ENCODE measurements at places on chromosomes 4 and X. TPM values are rescaled to one million over a fixed set of nuclear protein-coding genes. Genes with fewer than 3 reads are reported as not detected.

DNA sequence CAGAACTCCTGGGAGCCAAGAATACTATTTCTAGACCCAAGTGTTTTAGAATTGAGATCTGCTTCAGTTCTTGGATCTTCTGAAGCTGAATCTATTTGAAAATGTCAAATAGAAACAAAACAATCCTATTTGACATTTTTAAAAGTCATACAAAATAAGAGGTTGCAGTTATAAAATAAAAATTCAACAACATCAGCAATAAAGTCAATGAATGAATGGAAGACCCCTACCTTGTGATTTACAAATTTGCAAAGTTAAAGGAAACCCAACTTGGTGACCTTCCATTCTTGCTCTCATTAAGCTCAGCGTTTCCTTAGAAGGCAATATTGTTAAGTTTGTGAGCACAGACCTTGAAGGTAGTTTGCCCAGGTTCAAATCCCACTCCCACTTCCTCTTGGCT is 531.8 kb upstream of the TENM3 start:
- no peak for DNase-seq

DNA sequence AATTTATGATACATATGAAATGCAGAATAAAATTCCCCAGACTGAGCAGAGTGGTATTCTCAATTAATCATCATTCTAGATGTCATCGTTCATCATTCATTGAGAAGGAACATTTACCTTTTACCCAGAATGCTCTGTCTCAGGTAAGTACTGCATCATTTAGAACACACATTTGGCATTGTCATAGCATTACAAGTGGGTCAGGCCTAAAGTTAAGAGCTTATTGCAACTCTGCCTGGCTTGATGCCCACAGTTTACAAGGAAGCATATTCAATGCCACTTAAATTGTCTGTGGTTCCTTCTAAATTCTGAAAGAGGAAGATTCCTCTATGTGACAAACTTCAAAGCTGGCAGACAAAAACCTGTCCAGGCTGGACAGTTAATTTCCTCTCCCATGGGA is 87.3 kb downstream of the CAMK2D start:
- DNase-seq: no peak

The GUCY1B1 gene
- 0.20 TPM for total RNA-seq

The ARHGAP36 gene
- not detected for total RNA-seq

GRCh38 chrX:21837056-21837455 is 2.4 kb upstream of the MBTPS2 start:
- no peak for DNase-seq

The SPANXA2 gene
- not detected for total RNA-seq

DNA sequence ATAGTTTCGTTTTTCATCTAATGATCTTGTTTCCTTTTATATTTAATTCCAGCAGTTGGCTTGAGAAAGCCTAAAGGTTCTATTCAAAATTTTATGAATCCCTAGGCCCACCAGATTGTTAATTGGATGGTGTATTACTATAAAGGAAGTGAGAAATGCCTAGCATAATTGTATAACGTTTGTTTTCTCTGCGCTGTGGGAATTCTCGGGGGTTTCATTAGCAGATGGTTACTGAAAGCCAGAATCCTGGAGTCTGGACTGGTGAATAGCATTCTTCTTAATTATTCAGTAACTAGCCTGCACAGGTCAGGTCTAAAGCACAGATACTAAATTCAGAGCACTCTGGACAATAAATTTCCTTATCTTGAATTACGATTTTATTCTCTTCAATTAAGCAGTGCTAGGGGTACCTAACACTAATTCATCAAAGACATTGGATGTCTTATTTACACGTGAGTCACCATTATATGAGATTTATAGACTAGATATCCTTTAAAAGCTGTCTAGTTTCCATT is 459.4 kb downstream of the DTHD1 start:
- no peak for DNase-seq

- peak; percentile 73 for DNase-seq
Observed at GRCh38 chr4:112817933-112818593, 181.1 kb downstream of the LARP7 start.

The WNK3 gene
- total RNA-seq: 0.64 TPM

The FAM53A gene
- total RNA-seq: 1.3 TPM

The SPIN2B gene
- total RNA-seq: 5.4 TPM

The TMEM175 gene
- total RNA-seq: 14.4 TPM

The CTAG2 gene
- 37.2 TPM for total RNA-seq

DNA sequence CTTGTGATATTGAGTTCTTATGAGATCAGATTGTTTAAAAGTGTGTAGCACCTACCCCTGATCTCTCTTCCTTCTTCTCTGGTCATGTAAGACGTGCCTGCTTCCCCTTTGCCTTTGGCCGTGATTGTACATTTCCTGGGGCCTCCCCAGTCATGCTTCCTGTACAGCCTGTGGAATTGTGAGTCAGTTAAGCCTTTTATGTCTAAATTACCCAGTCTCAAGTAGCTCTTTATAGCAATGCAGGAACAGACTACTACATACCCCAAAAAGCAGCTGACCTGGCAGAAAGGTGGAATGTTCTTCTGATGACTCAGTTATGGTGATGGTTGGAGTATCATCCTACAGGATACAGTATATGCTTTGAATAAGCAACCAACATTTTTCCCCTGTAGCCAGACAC is 11.4 kb upstream of the MCUB start:
- DNase-seq: no peak

DNA sequence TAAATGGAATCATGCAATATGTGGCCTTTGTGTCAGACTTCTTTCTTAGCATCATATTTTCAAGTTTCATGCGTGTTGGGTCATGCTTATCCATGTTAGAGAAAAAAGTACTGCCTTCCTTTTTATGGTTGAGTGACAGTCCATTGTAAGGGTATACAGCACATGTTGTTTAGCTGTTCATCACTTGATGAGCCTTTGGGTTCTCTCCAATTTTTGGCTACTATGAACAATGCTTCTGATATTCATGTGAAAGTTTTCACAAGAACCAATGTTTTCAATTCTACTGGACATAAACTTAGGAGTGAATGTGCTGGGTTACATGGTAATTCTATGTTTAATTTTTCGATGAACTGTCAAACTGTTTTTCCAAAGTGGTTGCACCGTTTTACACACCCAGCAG is 28.1 kb upstream of the LNX1 start:
- no peak for DNase-seq

DNA sequence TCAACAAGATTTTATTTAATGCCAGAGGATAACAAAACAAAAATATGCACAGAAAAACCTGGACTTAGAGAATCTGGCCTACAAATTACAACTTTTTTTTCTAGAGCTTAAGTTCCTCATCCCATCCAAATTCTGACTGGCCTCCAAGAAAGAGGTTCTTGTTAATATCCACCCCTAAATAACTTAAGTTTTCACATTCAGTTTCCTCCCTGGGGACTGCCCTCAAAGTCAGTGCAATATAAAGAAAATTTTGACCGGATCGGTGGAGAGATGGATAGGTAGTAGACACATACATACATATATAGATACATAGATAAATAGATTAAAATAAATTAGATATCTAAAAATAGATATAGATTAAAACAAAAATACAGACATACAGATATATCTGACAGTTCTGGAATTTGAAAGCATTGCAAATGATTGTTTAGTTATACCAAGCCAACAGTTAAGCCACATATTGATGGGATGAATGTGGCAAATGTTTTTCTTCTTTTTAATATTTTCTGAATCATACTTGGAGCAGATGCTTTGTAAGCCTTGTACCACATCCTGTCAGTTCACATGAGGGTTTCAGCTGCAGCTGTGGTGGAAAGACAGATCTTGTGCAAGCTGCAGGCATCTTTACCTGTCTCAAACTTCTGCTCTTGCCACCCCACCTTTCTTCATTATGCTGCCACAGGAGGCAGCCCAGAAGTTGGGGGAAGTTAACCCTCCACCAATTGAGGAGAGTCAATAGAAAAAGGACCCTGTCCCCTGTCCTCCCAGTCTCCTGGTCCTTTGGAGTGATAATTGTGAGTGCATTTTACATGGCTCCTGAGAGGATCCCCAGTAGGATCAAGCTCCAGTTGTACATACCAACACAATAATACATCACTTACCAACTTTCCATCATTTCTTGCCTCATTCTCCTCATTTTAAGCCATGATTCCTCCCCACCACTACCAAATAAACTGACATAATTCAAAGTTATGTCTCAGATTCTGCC is 58.5 kb upstream of the PRDM8 start:
- peak; percentile 39 for DNase-seq

- no peak for DNase-seq
Observed at GRCh38 chrX:123906557-123907316, 46.9 kb downstream of the XIAP start.

The CSAG2 gene
- total RNA-seq: not detected

DNA sequence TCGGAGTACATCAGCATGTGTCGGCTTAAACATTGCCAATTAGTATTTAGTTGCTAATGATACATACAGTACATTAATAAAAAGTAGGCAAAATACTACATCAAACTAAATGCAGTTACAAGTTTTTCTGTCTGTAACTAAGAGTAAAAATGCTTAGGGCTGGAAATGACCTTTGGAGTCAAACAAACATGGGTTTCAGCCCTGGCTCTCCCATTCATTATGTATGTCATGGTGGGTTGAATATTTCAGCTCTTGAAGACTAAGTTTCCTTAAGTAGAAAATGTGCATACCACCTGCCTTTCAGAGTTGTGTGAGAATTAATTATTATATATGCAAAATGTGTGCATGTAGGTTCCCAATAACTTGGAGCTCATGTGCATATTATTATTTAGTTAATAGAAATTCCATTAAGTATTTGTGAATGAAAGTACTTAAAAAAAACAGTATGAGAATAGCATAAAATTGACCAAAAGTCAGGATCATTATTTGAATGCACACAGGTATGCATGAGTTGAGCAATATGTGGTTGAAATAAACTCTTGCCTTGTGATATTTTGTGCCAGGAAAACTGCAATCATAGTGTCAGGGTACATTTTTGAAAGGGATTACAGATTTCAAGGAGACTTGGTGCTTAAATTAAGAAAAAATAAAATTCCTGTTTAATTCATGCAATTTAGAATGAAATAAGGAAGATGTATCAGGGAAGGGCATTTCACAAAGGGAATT is 2048.7 kb downstream of the PCDH7 start:
- no peak for DNase-seq

The P2RY10 gene
- 54.5 TPM for total RNA-seq
